ENCODE measurements at places on chromosomes 11 and 22. TPM values are rescaled to one million over a fixed set of nuclear protein-coding genes. Genes with fewer than 3 reads are reported as not detected.

- DNase-seq, result no peak
These were observed 78.2 kb downstream of the FAT3 start for GRCh38 chr11:92302770-92303169.

- no peak for DNase-seq
These were observed 96.1 kb downstream of the KIF18A start for GRCh38 chr11:28011813-28012212.

The POTEH gene
- not detected for total RNA-seq

DNA sequence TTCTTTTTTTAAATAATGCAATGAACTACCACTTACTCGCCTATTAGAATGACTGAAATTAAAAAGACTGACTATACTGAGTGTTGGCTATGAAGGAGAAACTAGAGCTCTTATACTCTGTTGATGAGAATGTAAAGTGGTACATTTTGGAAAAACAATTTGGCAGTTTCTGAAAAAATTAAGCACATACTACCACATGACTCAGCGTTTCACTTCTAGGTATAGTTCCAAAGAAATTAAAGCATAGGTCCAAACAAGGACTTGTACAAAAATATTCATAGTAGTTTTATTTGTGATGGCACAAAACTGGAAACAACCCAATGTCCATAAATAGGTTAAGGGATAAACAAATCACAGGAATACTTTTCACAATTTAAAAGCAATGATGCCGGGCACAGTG is 22.4 kb upstream of the SLC29A2 start:
- no peak for DNase-seq

The ME3 gene
- total RNA-seq, result 2.5 TPM
